ENCODE measurements at places on chromosomes 12 and 14. TPM values are rescaled to one million over a fixed set of nuclear protein-coding genes. Genes with fewer than 3 reads are reported as not detected.
A peak's percentile ranks its signal among the peaks of the same experiment; 100 is the strongest.

DNA sequence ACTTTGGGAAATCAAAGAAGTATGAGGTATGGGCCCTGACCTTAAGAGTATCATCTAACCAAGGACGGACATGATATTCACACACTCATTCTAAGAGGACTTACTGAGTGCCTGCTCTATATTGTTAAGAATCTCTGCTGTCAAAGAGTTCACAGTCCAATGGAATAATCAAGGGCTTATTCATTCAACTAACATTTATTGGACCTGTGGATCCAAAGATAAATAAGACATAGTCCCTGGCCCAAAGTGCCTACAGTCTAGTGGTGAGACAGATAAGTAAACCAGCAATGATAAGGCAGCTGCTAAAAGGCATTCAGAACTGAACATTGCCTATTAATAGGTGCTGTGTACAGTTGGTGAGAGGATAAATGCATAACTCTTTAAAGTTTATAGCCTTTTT is 11.0 kb downstream of the WDR20 start:
- no peak for DNase-seq

The CEP290 gene
- 14.9 TPM for total RNA-seq

DNA sequence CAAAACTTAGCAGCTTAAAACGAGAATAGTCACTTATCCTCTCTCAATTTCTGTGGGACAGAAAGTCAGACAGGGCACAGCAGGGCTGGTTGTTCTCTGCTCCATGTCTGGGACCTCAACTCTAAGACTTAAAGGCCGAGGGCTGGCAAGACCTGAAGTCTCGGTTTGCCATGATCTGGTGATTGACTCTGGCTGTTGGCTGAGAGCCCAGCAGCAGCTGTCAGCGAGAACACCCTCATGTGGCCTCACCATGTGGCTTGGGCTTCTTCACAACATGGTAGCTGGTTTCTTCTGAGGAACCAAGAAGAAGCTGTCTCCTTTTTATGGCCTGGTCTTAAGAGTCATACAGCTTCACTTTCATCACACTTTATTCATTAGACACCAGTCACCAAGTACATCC is 1.7 kb upstream of the VASH1 start:
- DNase-seq = peak; percentile 28

DNA sequence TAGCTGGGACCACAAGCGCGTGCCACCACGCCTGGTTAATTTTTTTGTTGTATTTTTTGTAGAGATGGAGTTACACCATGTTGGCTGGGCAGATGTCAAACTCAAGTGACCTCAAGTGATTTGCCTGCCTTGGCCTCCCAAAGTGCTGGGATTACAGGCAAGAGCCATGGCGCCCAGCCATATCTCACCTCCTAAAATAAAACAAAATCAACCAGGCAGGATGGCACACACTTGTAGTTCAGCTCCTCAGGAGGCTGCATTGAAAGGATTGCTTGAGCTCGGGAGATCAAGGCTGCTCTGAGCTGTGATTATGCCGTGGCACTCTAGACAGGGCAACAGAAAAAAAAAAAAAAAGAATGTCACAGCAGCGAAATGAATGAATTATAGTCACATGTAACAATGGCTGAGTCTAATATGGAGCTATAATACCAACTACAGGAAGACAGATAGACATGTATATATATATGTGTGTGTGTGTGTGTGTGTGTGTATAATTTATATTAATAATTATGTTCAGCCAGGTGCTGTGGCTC is 19.3 kb upstream of the TMEM120B start:
- no peak for DNase-seq

The SLCO1A2 gene
- 0.06 TPM for total RNA-seq

The KCNMB4 gene
- total RNA-seq = 2.6 TPM

The CLEC2A gene
- not detected for total RNA-seq

- no peak for DNase-seq
Observed at GRCh38 chr14:91374879-91375702, 42.5 kb downstream of the CCDC88C start.

DNA sequence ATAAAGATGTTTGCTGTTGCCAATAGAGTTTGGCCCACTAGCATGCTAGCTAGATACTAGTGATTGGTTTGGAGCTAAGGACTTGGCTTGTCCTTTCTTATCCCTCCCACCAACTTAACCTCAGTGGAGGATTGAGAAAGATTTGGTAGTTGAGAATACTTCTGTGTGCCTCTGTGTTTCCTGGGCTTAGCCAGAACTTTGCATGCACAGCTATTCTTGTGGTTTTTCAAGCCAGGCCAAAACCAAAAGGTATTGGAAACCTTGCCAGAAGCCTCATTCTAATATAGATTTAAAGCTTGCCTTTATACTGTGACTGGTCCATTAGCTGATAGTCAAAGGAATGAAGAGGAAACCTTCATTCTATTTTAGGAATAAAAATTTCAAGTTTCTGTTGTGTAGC is 188.5 kb downstream of the CCDC91 start:
- DNase-seq = no peak

DNA sequence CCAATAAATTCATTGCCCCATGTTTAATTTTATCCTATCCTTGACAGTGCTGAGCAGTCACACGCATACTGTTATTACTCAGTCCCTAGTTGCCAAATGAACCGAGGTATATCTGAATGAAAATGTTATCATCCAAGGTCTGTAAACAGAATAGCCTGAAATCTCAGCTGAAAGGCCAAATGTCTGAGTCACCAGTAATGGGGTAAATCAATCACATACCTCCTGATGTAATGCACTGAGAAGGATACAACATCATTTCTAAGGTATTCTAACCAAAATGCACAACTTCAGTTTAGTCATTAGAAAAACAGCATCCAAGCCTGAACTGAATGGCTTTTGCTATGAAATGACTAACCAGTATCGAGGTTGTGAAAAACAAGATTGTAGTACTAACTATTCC is 228.6 kb downstream of the DPF3 start:
- no peak for DNase-seq

- DNase-seq = no peak
Observed at GRCh38 chr14:57632649-57633048, 139.0 kb upstream of the CCDC198 start.
